ENCODE measurements at places on chromosomes 1 and 21.

GRCh38 chr1:170077926-170078325, 3.4 kb upstream of the KIFAP3 start:
- DNase-seq, result no peak

DNA sequence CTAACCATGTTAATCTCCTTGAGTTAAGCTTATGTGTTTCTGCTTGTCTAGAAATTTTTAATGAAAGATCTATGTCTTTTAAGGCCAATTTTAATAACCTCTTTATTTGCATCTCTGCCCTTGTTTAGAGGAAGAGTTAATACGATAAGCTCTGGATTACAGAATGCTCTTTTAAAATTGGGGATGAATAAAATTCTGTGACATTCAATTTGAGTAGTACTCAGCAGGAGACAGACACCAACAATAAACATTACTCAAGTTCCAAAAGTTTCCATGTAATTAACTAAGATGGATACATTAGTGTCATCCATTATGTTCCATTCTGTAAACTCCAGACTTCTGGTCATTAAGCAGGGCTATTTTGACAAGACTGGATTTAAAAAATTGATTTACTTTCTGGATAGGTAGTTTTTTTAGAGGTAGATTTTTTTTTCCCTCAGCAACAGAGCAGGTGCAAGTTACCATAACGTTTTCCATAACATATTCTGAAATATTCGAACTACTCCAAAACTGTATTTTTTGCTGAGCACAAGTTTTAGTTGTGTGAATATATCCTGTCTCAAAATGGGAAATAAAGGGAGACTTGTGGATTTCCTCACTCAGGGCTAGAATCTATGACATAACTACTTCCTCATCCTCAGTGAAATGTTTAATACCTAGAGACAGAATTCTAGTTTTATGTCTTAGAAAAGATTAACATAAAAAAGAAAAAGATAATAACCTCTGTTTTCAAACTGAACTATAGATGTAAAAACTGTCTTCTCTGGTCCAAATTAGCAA, 221.7 kb downstream of the NEGR1 start:
- DNase-seq, result no peak

DNA sequence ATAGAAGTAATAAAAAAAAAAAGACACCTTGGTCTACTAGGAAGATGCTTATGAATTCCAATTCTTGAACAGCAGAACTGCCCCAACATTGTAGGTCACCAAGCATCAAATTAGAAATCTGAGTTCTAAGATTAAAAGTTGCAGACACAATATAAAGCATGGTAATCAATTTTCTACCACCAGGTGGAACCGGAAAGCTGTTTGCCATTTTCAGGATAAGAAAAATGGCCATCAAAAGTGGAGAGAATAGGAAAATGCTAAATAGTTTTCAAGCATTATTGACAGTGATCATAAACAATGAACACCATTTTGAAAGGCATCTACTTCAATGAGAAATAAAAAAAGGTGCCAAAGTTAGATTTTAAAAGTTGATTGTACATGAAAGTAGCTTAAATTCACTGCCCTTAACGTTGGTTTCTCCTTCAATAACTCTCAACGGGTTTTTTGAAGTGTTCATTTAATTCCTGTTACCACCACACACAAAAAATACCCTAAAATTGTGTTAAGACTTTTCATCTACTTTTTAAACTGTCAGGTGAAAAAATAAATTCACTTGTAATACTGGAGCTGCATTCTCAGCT, 252.9 kb downstream of the KCNT2 start:
- no peak for DNase-seq

DNA sequence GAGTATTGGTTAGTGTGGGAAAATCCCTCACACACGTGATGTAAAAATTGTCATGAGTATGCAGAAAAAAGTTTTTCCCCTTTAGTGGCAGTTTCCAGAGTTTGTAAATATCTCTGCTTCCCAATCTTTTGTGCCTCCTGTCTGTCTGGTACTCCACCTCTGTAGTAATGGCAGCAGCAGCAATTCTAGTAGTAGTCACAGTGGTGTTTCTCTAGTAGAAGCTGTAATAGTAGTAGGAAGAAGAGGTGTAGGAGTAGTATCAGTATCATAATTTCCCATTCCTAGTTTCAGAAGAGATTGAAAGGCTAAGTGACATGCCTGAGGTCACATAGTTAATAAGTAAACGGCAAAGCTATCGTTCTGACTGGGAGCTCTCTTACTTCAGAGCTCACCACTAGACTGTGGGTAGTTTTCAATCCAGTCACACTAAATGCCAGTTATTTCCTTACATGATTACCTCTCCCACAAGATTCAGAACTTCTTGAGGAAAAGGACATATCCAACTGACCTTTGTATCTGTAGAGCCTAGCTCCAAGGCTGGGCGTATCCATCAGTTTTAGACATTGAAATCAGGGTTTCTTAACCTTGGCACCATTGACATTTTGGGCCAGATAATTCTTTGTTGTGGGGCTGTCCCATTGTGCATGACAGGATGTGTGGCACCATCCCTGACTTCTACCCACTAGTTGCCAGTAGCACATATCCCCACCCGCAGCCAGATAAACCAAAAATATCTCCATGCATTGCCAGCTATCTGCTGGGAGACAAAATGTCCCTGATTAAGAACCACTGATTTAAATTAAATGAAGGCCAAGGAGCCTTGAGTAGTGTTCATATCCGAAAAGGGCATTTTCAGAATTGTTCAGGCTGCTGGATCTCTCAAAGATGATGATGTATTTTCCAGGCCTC, 135.9 kb downstream of the FGGY start:
- no peak for DNase-seq

- no peak for DNase-seq
These were observed 10.9 kb upstream of the GNL2 start for GRCh38 chr1:37606481-37607263.

GRCh38 chr21:17466166-17466565, 46.7 kb upstream of the CXADR start:
- no peak for DNase-seq

Measured in stimulated activated CD4-positive, alpha-beta T cell treated with anti-CD3 and anti-CD28 coated beads, TNF-alpha, amount 100 ng/mL, for 1 hour (primary cell).